Stimulated activated CD8-positive, alpha-beta memory T cell treated with anti-CD3 and anti-CD28 coated beads, Interleukin-7, amount 100 ng/mL, for 1 hour (primary cell): ENCODE measurements at places on chromosomes 4 and X.

- no peak for DNase-seq
Measured at GRCh38 chr4:124641715-124642381, 70.7 kb downstream of the ANKRD50 start.

DNA sequence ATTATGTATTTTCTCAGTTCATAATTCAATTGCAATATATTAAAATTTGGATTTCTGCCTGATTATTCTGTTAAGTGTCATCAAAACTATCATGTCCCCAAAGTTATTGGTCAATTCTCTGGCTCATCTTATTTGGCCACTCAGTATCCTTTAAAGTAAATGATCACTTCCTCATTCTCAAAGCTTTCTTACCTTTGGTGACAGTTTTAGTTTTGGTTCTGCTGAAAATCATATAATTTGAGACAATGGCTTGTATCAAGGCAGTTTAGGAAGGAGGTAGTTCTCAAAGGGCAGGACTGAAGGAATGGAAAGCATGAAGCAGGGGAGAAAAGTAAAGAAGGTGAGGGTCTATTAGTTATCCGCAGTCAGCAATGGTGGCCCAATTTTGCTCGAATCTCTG, 1832.1 kb downstream of the ARAP2 start:
- DNase-seq, result no peak

DNA sequence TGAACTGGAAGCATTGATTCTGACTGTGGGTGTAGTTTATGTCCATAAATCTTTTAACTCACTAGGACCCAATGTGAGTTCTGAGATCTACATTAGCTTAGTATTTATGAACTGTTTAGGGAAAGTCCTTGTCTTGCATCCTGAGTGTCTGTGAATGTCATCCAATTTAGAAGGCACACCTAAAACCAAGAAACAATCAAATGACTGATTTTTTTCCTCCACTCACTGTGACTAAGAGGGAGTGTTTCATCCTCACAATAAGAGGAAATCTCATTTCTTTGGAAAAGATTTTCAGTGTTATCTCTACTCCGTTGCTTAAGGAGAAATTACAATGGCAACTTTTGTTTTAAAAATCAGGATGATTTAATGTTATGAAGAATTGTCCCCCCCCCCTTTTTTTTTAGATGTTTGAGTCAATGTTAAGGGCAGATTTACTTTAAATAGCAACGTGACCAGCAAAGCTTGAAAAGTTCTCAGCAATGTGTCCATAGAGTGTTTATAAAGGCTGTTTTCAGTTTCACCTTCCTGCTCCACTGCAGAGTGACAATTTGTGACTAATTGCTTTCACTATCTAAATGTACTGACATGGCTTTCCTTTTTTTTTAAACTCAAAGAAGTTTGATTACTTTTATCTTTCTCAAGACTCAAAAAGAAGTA, 173.0 kb downstream of the SPCS3 start:
- no peak for DNase-seq

DNA sequence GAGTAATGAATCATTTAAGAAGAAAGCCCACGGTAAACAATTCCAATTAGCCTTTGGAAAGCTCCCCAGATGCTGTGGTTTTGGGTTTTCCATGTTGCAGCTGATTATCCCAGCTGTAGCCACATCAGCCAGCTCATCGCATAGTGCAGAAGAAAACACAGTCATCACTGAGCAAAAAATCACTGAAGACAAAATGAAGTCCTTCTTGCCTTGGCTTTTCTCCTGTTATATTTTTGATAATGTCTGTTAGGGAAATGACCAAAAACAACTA, 193.0 kb upstream of the C1QTNF7 start:
- DNase-seq, result no peak

DNA sequence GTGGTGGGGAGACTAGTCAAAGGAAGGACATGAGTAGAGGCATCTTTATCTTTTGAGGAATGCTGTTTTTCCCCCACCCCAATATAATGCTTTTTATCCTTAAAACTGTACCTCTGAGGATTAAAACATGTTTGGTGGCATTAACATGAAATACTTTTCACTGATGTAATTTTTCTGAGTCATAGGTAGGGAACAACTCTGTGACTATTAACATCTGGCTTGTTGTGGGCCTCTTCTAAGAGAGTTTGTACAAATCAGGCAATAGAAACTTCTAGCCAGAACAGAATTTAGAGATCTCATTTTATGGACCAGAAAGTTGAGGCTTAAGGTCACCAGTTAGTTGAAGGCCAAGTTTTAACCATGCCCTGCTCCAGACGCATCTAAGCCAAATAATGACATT, 207.6 kb downstream of the SOX3 start:
- no peak for DNase-seq

GRCh38 chr4:159689526-159689925, 586.6 kb downstream of the RAPGEF2 start:
- DNase-seq, result no peak

DNA sequence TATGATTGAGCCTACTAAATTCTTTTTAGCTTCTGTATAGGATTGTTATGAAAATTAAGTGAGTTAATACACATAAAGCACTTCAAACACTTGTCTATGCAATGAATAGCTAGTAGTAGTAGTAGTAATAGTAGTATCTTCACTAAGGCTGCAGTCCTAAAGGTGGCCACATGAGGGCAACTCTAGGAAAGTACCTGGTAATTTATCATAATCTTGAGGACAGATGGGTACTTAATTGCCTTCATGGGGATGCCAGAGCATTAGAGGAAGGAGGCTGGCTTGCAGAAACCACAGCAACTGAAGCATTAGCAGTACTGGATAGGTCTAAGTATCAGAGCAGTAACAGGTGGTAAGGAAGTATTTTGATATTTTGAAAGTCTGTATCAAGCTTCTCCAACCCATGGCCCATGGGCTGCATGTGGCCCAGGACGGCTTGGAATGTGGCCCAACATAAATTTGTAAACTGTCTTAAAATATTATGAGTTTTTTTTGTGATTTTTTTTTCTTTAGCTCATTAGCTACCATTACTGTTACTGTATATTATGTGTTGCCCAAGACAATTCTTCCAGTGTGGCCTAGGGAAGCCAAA, 17.3 kb downstream of the NIPAL1 start:
- no peak for DNase-seq

- no peak for DNase-seq
Measured at GRCh38 chr4:17109126-17109525, 210.7 kb upstream of the LDB2 start.

DNA sequence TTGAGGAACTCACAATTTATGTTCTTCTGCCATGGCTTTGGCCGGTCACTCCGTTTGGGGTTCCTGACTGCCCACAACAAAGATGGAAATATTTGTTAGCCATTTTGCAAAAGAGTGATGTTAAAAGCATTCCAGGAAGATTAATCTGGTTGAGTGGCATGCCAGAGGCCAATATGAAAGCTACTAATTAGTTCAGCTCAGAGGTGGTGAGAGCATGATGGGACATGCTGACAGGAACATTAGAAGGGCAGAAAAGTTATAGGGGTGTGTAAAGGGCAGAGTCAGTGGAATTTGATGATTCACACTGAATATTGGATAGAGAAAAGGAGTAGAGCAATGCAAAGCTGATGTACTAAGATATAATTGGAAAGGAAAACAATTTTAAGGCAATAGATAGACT, 94.4 kb downstream of the TLL1 start:
- no peak for DNase-seq

DNA sequence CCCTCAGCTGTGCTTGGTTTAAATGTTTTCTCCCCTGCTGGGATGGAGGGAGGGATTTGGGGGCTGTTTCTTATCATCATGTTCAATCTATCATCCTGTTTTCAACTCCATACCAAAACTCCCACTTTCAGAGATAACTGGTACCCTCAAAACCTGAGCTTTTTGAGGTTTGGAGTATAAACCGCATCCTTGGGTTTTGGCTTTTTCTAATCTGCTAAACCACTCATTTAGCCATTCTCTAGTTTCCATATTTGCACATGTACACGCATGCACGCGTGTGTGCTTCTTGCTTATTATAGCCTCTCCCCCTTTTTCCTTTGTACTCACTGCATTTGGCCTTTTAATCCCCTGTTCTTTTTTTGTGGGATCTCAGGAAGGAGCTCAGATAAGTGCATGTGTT, 116.7 kb upstream of the TEX13D start:
- no peak for DNase-seq

- DNase-seq, result no peak
Measured at GRCh38 chr4:156596706-156597329, 374.8 kb downstream of the PDGFC start.

DNA sequence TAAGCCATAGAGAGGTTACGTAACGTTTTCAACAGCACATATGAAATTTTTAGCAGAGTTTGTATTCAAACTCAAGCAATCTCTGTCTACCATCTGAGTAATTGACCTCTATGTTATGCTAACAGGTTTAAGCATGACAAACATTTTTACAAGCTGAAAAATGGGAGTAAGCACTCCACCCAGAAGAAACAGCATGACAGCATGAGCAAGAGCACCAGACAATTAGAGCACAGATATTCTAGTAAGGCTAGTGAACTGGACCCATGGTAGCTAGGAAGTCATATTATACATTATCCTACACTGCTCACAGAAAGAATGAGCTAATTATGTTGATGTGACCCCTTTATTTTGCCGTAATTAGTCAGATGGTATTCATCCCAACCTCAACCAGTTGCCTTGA, 200.5 kb downstream of the PABPC4L start:
- DNase-seq, result no peak

GRCh38 chr4:138400543-138400942, 158.4 kb upstream of the SLC7A11 start:
- no peak for DNase-seq

- DNase-seq, result no peak
Measured at GRCh38 chr4:73415807-73416238, 11.7 kb downstream of the ALB start.

- no peak for DNase-seq
Measured at GRCh38 chr4:41141900-41142299, 72.4 kb downstream of the APBB2 start.

DNA sequence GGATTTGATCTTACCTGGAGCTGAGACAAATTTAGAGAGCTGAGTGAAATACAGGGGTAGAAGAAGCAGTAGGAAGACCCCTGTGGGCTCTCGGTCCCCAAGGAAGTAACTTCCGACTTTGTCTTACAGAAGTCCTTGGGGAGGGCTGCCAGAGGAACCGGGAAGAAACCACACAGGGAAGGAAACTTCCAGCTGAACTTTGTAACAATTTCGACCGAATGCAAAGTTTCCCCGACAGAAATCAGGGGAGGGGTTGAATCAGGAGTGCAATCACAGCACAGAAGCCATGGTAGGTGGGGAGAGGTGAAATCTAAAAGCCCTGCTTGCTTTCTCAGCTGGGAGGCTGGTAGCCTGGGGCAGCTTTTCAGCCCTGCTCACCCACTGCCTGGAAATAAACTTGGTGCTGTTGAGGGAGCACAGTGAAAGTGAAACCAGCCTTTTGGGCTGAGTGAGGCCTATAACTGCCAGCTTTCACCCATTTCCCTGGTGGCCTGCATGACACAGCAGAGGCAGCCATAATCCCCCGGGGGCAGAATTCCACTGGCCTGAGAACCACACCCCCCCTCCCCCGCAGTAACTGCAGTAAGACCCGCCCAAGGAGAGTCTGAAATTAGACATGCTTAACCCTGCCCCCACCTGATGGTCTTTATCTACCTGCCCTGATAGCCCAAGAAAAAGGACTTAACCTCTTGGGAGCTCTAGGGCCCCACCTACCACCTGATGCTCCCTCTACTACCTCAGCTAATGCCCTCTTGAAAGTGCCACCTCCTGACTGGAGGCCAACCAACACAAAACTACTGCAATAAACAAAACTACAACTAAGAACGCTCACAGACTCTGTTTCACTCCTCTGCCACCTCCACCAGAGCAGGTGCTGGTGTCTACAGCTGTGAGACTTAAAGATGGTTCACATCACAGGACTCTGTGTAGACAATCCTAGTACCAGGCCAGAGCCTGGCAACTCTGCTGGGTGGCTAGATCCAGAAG, 248.2 kb downstream of the PARM1 start:
- DNase-seq, result no peak

DNA sequence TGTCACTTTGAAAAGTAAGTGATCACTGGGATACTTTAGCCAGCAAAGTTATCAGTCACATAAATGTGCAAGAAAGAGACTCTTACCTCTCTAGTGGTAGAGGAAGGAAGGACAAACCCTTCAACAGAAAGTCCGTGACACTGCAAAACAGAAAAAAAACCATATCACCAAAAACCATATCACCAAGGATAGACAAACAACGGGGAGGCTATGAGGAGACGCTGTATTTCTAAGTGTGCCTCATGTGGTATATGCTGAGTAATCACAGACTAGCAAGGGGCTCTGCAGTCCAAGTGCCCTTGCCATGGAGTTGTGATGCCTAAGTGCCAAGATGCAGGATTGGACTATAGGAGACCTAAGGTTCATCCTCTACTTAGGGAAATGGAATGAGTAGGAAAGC, 11.5 kb upstream of the HDAC8 start:
- no peak for DNase-seq

GRCh38 chr4:155667568-155668511, 1.2 kb downstream of the GUCY1A1 start:
- DNase-seq, result no peak

- DNase-seq, result no peak
Measured at GRCh38 chrX:136214551-136214950, 36.6 kb downstream of the MAP7D3 start.

DNA sequence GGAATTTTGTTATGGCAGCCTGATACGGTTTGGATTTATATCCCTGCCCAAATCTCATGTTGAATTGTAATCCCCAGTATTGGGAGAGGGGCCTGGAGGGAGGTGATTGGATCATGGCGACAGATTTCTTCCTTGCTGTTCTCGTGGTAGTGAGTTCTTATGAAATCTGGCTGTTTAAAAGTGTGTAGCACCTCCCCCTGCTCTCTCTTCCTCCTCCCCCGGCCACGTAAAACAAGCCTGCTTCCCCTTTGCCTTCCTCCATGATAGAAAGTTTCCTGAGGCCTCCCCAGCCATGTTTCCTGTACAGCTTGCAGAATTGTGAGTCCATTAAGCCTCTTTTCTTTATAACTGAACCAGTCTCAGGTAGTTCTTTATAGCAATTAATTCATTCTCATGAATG, 37.9 kb downstream of the SUPT20HL2 start:
- DNase-seq, result no peak

DNA sequence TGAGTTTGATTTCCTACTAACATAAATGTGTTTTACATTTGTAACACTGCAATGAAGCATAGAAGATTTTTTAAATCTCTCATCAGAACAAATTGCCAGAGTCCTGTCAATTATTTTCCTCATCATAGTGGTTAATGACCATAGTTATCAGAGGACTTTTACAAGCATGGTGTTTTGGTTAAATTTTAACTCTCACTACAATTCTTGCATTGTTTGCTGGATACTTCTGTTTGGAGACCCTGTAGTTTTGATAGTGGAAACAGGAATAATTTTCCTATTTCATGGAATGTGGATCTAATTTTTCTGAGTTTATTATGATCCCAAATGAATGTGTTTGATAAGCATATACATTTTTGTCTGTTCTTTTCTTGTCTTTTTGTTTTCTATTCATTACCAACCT, 16.8 kb downstream of the NIPAL1 start:
- DNase-seq, result no peak

GRCh38 chr4:40280586-40280985, 54.5 kb upstream of the CHRNA9 start:
- DNase-seq, result no peak
